ENCODE measurements at places on chromosomes 6 and 20. TPM values are rescaled to one million over a fixed set of nuclear protein-coding genes. Genes with fewer than 3 reads are reported as not detected.

GRCh38 chr20:62516338-62516737 lies 40.5 kb upstream of the GATA5 start:
- no peak for DNase-seq

Gene TCP11
- 0.32 TPM for total RNA-seq

- DNase-seq = no peak
Observed at GRCh38 chr20:62555642-62556420, 80.0 kb upstream of the GATA5 start.

GRCh38 chr20:44650771-44651433 lies 597 bp downstream of the ADA start:
- DNase-seq = no peak

DNA sequence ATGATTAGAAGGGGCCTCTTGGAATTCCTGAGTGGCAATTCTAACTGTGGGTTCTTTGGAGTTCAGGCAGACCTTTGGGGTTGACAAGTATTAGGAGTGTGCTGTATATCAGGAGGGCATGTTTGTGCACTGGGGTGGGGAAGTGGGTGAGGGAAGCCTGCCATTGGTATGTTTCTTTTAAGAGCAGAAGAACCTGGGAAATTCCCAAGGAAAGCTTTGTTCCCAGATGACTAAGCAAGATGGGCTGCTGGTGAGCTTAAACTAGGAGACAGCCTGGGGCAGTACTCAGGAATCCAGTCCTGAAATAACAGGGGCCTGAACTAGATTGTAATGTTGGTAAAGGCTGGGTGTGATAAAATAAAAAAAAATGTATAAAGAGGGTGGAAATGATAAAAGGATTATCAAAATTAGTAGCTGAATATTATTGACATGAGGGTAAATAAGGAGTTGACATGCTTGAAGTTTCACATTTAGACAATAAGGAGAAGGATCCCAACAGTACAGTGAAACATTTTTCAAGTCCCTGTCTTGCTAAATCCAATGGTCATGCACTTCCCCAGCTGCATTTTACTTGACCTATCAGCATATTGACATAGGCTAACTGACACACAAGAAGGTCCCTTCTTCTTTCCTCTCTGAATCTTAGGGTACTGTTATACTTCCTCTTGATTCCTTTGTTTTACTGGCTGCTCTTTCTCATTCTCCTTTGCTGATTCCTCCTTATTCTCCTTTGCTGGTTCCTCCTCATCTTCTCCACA lies 18.4 kb upstream of the IFNGR1 start:
- no peak for DNase-seq

Gene DOK5
- 3.4 TPM for total RNA-seq

DNA sequence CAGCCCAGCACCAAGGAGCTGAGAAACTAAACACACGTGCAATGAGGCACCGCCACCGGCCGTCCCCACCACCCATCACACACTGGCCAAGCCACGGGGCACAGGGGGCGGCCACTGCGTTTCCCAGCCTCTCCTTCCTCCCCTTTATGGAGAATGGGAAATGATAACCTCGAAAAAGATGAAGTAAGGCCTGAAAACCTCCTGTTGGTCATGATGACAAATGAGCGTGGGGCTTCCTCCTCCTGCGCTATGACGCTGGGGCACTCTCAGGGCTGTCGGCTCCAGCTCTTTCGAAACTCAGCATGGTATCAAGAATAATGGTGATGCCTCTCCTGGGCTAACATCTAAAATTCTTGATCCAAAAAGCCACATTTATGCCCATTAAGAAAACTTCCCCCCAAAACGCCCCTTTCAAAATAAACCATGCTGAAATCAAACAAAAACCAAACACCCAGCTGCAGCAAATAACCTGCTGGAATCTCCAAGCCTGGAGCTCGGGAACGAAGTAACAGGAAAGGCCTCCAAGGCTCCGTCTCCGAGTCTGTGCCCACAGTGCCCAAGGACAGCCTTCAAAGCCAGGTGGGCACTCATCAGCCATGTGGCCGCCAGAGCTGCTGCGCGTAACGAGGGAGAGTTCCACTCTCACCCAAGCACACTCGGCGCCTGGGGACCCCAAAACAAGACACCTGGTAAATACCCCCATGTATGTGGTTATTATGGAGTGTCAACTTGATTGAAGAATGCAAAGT lies 50.0 kb downstream of the TAF4 start:
- no peak for DNase-seq

Gene E2F1
- 0.88 TPM for total RNA-seq
